Activated naive CD8-positive, alpha-beta T cell treated with anti-CD3 and anti-CD28 coated beads for 36 hours (primary cell): ENCODE measurements at places on chromosomes 16 and 17. TPM values are rescaled to one million over a fixed set of nuclear protein-coding genes. Genes with fewer than 3 reads are reported as not detected.

- DNase-seq, result no peak
These were observed 72.0 kb downstream of the CNGB1 start for GRCh38 chr16:57898961-57899360.

Gene CDRT15L2
- total RNA-seq, result not detected

GRCh38 chr16:23196539-23196938 is 14.0 kb downstream of the SCNN1G start:
- no peak for DNase-seq

Gene C16orf95
- 9.9 TPM for total RNA-seq

DNA sequence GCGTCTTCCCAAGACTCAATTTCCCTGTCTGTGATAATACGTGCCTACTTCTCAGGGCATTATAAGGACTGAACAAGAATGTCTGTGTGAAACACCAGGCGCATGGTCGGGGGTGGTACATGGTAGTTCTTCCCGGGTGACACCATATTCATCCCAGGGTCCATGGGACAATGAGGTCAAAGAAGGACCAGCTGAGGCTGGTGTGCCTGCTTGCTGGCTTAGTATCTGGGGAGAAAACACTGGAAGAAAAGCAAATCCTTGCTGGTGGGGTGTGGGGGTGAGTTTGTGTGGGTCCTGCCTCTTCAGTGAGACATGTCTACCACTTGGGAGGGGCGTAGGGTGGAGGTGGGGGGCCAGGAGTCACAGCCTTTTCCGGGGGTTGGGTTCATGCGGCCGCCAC is 174.2 kb downstream of the RAB11FIP4 start:
- DNase-seq, result no peak

Gene C16orf46
- total RNA-seq, result 0.39 TPM

Gene CD300E
- not detected for total RNA-seq

Gene KRTAP17-1
- not detected for total RNA-seq

DNA sequence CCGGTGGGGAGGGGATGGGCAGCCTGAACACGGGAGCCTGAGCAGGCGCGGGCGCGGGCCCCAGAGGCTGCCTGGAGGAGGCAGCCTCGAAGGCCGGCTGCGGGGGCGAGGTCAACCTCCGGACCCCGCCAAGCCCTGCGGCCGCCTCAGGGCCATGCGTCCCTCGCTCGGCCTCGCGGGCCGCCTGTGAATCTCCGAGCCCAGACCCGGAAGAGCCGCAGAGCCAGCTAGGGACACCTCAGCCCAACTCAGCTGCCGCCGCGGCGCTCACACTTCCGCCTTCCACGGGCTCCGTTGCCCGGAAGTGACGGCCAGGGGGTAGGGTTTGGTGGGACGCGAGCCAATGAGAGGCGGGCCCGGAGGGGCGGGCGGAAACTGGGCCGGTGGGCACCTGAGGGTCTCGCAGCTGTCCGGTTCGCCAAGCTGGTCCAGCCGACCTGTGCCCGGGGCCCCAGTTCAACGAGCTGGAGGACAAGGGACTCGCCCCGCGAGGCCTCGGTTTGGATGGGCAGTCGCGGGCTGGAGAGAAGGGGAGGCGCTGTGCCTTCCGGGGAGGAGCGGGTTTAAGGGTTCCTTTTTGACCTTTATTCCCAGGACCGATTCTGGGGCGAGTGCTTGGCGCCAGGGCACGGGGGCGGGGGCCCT is at the start of gene SLC38A10:
TSS of gene SLC38A10 (minus strand) at position 277 of the 645 bp plus-strand sequence. CDS start 386 bp downstream, outside the sequence.
- peak; percentile 94 for DNase-seq

GRCh38 chr17:31534223-31534888 is 142.9 kb downstream of the RAB11FIP4 start:
- DNase-seq, result no peak

- no peak for DNase-seq
These were observed 129.6 kb downstream of the CMIP start for GRCh38 chr16:81574168-81574567.

Gene CAVIN1
- total RNA-seq, result 1.9 TPM

Gene SGCA
- not detected for total RNA-seq

Gene SHBG
- total RNA-seq, result not detected

DNA sequence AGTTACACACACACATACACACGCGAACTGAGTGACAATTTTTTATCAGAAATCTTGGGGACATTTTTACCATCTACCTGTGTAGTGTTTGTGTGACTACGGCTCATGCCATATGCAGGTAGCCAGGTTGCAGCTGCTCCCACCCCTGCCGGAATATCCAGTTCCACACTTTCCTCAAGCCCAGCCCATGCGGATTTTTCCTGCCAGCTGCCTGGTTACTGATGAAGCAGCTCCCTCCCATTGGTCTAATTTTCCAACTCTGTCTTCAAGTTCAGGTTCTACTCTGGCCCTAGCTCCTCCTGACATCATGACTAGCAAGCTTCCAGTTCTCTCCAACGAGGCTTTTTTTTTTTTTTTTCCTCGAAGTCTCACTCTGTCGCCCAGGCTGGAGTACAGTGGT is 4.8 kb downstream of the GSG1L2 start:
- no peak for DNase-seq

DNA sequence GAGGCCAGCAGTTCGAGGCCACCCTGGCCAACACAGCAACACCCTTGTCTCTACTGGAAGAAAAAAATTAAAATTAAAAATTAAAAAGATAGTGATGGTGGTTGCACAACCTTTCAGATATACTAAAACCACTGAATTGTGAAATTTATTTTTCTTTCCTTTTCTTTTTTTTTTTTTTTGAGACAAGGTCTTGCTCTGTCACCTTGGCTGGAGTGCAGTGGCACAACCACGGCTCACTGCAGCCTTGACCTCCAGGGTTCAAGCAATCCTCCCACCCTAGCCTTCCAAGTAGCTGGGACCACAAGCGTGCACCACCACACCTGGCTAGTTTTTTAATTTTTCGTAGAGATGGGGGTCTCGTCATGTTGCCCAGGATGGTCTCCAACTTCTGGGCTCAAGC is 254.4 kb downstream of the SLC39A11 start:
- no peak for DNase-seq

Gene CD7
- total RNA-seq, result 291 TPM

- DNase-seq, result peak; percentile 46
These were observed 735 bp downstream of the PSMD11 start for GRCh38 chr17:32445074-32445415.

DNA sequence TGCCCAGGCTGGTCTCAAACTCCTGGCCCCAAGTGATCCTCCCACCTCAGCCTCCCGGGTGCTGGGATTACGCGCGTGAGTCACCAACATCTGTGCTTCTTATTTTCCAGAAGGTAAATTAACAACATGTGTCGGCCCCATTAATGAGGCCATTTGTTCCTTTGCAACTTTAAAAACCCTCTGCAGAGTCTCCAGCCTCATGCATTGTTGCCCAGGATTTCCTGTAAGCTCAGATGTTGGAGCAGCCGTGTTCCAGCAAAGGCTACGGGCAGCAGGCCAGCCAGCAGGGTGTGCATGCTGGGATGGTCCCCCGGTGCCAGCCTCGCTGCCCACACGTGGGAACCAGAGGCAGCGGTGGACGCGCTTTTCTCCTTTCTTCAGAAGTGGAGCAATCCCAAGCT is 19.1 kb upstream of the HEXD start:
- DNase-seq, result no peak

GRCh38 chr16:55499951-55500529 is 8.8 kb upstream of the LPCAT2 start:
- DNase-seq, result peak; percentile 26

Gene RGS9
- 1.2 TPM for total RNA-seq

DNA sequence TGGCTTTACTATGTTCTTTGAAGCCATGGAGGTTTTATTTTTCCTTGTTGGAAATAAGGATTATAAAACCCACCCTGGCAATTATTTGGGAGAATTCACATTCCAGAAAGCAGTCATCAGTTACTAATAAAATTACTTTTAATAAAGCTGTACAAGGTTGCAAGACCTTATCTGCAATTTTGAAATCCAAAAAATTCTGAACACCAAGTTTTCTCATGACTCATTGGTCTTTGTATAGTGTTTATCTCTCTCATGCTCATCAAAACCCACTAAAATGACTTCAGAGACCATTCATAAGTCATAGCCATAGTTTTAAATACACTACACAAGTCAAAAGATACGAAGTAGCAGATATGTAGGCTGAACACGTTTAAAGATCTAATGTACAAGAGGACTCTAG is 6.0 kb upstream of the KRT38 start:
- DNase-seq, result no peak

GRCh38 chr17:32136856-32137255 is 5.4 kb upstream of the RHOT1 start:
- DNase-seq, result no peak

DNA sequence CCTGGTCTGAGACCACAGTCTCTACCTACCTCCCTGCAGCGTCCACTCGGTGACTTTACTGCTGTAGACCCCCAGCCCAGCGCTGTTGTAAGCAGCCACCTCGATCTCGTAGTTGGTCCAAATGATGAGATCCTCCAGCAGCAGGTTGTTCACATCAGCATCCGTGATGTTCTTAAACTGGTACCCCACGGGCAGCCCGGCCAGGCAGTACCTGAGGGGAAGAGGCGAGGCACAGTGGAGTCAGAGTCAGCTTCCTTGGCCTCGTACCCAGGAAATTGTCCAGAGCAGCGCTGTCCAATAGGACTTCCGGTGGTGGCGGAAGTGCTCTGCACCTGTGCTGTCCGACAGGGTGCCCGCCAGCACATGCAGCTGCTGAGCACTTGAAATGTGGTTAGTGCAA is 104.0 kb upstream of the CDC42EP4 start:
- DNase-seq, result no peak

Gene MAZ
- 427 TPM for total RNA-seq

Gene RUNDC3A
- total RNA-seq, result 0.08 TPM

Gene OR1A1
- not detected for total RNA-seq

- no peak for DNase-seq
These were observed 9.5 kb downstream of the DOK4 start for GRCh38 chr16:57476546-57477410.

- DNase-seq, result no peak
These were observed 28.3 kb downstream of the CHD9 start for GRCh38 chr16:53083119-53083518.

Gene HOXB9
- total RNA-seq, result 4.0 TPM
